Activated T-cell treated with anti-CD3 and anti-CD28 coated beads, Interleukin-2, amount 50 U/mL, for 24 hours (primary cell): ENCODE measurements at places on chromosomes 2 and 18.

DNA sequence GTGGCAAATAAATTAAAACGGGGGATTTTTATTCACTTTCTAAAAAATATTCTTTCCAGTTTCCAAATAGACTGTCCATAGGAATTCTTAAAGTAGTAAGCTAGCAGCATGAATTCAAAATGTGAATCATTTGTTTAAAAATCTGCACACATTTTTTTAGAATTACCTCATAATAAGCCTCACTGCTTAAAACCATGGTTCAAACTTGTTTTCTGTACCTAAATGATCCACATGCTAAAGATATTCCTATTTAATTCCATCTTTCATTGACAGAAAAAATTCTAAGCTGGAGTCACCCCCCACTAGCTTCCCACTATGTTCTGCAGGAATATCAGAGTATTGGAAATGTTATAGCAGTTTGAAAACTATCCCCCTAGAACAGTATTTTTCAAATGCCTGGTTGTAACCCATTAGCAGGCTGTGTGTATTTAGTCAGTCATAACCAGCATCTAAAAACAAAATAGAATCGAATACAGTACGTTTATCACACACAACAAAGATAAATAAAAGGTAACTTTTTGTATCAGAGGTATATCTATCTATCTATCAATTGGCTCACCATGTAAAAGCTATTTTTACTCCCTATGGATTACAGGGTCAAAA, 11.2 kb upstream of the IKZF2 start:
- peaks cover 3% of the 10 kb centered on the region for H3K4me1 ChIP-seq
- peaks cover 5% of the 10 kb centered on the region for H3K27me3 ChIP-seq
- no peak overlapping the region for H3K4me3 ChIP-seq
- H3K36me3 ChIP-seq = no peaks in the 10 kb centered on the region
- no peak for DNase-seq
- H3K27ac ChIP-seq = no peak overlapping the region

- H3K4me1 ChIP-seq = peaks cover 76% of the 10 kb centered on the region
- peak overlapping the region; percentile 96 for H3K27ac ChIP-seq
- no peaks in the 10 kb centered on the region for H3K27me3 ChIP-seq
- H3K36me3 ChIP-seq = peaks cover 47% of the 10 kb centered on the region
These were observed 569.8 kb downstream of the ARHGAP15 start for GRCh38 chr2:143698888-143699570.

DNA sequence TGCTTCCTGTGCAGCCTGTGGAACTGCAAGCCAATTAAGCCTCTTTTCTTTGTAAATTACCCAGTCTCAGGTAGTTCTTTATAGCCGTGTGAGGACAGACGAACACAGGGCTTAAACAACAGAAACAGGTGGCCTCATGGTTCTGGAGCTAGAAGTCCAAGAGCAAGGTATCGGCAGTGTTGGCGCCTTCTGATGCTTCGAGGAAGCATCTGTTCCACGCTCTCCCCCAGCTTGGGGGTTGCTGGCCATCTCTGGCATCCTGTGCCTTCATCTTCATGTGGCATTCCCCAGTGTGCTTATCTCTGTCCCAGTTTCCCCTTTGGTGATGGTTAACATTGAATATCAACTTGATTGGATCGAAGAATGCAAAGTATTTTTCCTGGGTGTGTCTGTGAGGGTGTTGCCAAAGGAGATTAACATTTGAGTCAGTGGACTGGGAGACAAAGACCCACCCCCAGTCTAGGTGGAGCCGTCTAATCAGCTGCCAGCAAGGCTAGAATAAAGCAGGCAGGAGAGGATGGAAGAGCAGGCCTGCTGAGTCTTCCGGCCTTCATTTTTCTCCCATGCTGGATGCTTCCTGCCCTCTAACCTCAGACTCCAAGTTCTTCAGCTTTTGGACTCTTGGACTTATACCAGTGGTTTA, 287.6 kb downstream of the PHLPP1 start:
- no peak for DNase-seq
- no peaks in the 10 kb centered on the region for H3K36me3 ChIP-seq
- H3K4me1 ChIP-seq = no peaks in the 10 kb centered on the region
- H3K4me3 ChIP-seq = no peak overlapping the region
- H3K27me3 ChIP-seq = no peaks in the 10 kb centered on the region

- H3K4me1 ChIP-seq = peaks cover 2% of the 10 kb centered on the region
- no peak overlapping the region for H3K27ac ChIP-seq
- H3K27me3 ChIP-seq = peaks cover 33% of the 10 kb centered on the region
These were observed 79.3 kb downstream of the SDC1 start for GRCh38 chr2:20145497-20146193.

DNA sequence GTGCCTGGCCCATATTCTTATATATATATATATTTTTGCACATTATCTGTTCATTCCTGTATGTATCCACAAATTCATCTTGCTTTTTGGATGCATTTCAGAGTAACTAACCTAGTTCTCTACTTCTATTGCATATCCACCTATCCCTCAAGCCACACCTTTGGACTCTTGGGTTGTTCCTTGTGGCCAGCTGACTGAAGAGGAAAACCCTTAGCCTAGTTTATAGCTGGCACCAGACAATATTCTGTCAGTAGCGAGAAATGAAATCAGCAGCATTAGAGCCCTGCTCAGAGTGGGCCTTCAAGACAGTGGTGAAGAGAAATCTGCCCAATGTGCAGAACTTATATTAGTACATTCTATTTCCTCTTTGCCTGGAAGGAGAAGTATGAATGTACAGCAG, 19.6 kb upstream of the ALMS1 start:
- no peaks in the 10 kb centered on the region for H3K4me1 ChIP-seq
- no peak for DNase-seq
- no peak overlapping the region for H3K27ac ChIP-seq
